ENCODE measurements at places on chromosomes 5 and 9.

DNA sequence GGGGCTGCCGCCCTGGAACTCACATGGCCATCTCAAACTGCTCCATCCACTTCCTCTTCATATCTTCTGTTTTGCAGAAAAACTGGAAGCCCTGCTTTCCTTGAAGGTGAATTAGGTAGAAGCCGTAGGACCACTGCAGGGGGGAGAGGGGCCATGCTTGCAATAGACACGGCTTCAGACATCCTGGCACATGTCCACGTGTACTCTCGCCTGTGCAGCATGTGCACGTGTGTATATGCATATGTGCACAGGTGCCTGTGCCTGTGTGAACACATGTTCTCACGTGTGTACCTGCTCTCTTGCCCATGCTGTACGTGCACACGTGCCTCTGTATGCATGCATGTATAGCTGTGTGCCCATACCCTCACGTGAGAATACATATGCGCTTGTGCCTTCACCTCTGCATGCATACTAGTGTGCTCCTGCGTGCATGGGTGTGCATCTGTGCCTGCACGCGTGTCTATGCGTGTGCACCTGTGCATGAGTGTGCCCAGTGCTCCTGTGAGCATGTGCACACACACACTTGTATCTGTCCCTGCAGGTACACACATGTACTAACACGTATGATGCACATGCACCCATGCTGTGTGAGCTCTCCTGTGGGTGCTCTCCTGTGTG, 47.7 kb upstream of the SARDH start:
- DNase-seq: no peak

DNA sequence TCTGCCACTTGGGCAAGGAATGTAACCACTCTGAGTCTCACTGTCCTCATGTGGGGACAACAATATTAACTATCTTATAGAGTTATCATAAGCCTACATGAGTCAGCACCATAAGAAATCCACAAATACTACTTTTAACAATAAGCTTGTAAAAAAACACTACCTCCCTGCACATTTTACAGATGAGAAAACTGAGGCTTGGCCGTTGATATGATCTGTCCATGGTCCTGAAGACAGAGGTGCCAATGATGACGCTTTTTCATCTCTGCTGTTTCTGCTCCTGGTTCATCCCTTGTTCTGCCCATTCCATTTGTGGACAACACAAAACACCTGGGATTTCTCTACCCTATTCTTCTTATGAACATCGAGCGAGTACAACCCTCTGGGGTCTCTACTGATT, 23.4 kb upstream of the STRBP start:
- no peak for DNase-seq

GRCh38 chr5:150295172-150295634, 5.6 kb upstream of the CAMK2A start:
- DNase-seq: no peak

DNA sequence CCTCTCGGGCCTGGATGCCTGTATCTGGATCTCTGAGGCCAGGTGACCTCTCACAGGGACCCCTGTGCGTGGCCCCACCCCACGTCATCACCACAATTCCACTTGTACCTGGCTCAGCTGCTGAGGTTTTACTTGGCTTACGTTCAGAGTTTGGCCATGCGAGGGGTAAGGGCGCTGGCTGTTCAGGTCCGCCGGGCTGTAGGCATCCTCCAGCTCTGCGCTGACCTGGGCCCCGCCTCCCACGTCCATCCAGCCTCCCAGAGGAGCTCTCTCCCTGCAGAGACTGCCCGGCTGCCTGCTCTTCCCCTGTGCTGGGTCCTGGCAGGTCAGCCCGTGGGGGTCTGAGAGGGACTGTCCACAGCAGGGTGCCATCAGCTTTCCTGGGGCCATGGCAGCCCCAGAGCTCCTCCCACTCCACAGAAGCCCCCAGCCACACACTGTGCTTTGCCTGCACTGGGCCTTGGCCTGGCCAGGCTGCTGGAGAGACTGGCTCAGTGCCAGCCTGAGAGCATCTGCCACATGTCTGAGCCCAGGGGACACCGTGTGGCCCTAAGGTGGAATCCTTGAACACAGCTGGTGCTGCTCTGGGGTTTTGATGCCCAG, 43.6 kb downstream of the SLC6A3 start:
- DNase-seq: no peak

DNA sequence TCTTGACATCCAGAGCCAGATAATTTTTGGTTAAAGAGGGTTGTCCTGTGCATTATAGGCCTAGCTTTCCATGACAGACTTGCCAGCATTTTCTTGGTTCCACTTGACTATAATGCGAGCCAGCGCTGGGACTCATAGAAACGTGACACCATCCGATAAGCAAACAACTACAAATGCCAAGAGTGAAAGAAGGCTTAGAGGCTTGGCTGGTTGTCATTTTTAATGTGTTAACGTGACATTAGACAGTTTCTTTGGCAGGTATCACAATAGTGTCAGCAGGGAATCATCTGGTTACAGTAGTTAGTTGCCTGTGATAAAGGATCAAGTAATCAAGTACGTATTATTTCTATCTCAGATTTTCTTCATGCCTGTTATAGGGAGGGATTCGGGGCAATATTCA, 20.0 kb upstream of the LIFR start:
- DNase-seq: no peak

- DNase-seq: no peak
Measured at GRCh38 chr5:122770477-122770876, 4.4 kb upstream of the SNX2 start.

- DNase-seq: no peak
Measured at GRCh38 chr5:95081500-95081960, 203.4 kb downstream of the MCTP1 start.

DNA sequence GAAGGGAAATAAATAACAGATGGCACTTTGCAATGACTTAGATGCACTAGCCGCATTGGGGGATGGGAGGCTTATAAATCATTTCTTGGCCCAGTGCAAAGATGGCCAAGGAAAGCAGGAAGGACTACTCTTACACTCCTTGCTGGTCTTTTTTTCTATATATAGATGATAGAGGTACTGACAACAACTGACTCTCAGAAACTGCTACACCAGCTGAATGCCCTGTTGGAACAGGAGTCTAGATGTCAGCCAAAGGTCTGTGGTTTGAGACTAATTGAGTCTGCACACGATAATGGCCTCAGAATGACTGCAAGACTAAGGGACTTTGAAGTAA, 1.7 kb downstream of the CCNG1 start:
- DNase-seq: no peak

GRCh38 chr5:104612005-104612404, 1049.4 kb upstream of the NUDT12 start:
- no peak for DNase-seq

DNA sequence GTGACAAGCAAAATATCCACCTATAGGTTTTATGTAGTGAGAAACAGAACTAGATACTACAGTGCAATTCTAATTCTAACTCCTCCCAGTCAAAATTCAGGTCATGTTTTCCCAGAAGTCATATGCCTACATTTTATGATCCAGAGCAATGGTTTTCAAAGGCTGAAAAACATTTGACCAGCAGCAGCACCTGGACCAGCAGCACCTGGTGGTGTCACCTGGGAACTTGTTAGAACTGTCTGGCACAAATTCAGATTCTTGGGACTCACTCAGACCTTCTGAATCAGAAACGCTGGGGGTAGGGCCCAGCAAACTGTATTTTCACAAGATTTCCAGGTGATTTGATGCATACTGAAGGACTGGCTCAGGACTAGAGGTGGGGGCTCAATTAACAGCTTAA, 367.7 kb upstream of the RFX3 start:
- DNase-seq: no peak

DNA sequence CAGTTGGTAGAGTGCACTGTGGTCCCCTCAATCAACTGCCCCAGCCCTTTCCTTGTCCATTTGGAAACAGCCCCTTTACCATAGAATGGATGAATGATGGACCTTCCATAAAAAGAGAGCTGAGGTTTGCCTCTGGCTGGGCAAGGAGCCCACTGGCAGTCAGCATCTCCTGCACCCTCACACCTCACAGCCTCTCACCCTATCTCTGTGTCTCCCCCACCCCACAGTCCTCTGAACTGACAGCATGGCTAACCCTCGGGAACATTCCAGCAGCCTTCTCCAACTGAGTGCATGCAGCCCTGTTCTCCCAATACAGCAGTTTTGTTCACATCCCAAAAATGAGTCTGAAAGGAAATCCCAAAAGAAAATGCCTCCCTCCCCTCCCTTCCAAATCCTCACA, 51.7 kb downstream of the RETREG1 start:
- DNase-seq: no peak

- peak; percentile 54 for DNase-seq
Measured at GRCh38 chr5:35803191-35803651, 53.5 kb upstream of the IL7R start.

DNA sequence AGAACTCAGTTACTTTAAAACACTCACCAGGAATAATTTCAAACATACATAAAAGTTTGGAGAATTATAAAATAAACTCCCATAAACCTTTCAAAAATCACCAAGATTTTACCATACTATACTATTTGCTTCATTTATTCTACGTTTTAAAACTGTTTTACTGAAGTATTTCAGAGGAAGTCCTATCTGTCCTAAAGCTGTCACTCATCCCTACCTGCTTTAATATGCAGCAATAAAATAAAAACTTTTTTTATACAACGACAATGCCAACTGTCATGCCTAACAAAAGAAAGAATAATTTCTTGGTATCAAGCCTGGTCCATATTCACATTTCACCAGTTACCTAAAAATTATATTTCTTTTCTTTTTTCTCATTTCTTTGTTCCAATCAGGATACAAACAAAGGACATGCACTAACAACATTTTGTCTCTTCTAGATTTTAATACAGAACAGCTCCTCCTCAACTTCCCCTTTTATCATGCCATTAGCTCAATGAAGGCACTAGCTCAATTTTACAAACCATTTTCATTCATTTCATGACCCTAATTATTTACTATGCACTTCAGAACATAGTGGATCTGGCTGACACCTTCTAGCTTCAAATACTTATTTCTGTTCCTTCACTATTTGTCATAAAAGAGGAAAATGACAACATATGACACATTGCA, 135.2 kb downstream of the GNAQ start:
- DNase-seq: no peak

DNA sequence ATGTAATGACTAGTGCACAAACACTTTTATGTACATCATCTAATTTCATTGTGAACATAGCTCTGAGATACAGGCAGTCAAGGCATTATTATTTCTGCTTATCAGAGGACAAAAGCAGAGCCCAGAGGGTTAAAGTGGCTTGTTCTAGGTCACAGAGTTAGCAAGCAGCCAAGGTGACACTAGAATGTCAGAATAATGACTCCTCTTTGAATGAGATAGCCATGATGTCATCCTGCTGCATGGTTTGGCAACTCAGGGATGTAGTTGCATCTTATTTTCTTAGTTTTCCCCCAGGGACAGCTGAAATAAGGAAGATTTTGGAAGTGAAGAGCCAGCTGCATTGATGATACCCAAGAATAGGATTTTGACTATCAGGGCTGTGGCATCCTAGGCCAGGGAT, 54.4 kb downstream of the KCNV2 start:
- DNase-seq: no peak

DNA sequence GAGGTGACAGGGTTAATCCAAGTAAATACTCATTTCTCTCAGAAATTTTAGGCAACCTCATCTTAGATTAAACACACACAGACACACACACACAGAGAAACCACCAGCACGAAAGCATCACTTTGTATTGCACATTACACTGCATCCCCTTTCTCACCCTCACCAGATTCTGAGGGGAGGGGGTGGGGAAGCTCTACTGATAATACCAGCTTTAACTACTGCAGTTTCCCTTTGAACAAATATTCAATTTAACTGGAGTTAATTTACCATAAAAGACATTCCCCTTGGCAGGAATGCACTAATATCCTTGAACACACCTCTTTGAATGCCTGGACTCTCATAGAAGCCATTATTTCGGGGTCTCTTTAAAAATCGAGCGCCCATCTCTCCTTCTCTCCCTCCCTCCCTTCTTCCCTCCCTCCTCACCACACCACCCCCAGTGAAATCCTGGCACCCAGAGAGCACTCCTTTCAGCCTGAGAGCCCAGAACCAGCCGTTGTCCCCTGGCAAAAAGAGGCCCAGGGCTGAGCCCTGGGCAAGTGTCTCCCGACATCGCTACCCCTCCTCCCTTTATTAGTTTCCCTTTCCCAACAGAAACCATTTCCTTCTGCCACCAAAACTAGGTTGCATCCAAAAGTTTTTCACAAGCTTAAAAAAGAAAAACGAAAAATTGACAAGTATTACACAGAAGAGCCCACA, 2.8 kb upstream of the NFIB start:
- no peak for DNase-seq

GRCh38 chr9:94792511-94792910, 66.0 kb downstream of the AOPEP start:
- DNase-seq: no peak

DNA sequence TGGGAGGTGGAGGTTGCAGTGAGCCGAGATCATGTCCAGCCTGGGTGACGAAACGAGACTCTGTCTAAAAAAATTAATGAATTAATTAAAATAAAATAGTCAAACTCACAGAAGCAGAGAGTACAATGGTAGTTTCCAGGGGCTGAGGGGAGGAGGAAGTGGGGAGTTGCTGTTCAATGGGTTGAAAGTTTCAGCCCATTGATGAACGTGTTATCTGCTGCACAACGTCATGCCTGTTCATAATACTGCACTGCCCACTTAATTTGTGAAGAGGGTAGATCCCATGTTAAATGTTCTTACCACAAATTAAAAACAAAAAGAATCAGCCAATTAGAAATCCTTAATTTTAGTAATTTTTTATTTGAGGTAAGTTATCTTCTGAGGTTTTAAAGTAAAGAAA, 16.4 kb upstream of the RUFY1 start:
- DNase-seq: no peak

- DNase-seq: no peak
Measured at GRCh38 chr9:38006163-38006562, 62.9 kb downstream of the SHB start.

DNA sequence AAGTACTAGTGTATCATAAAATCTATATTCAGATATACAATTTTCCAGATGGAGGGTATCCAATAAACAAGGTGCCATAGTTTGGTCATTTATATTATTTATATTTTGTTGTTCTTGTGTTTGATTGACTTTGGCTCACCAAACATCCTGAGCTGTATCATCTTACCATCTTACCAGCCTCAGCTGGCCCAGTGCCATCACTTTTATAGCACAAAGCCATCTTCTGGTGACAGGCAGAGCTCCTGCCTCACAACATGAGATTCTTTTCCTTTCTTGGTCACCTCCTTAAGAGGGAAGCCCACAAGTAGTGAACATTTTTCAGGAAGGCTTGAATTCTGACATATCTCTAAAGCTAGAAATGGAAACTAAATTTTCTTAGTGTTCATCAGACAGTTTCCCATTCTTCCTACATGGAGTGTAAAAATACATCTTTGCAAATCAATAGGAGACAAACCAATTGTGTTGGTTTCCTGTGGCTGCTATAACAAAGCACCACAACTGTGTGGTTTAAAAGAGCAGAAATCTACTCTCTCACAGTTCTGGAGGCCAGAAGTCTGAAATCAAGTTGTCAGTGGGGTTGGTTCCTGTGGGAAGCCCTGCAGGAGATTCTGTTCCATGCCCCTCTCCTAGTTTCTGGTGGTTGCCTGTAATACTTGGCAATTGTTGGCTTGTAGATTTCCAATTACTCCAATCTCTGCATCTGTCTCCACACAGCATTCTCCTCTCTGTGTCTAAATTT, 341.8 kb downstream of the MAN2A1 start:
- DNase-seq: no peak
